ENCODE measurements at places on chromosomes 7 and 10. TPM values are rescaled to one million over a fixed set of nuclear protein-coding genes. Genes with fewer than 3 reads are reported as not detected.

The TUBB8 gene
- total RNA-seq = not detected

The PRLHR gene
- not detected for total RNA-seq

The PTF1A gene
- total RNA-seq = not detected

The APBB1IP gene
- total RNA-seq = 12.9 TPM

The GFRA1 gene
- 1.1 TPM for total RNA-seq

Measured in subcutaneous preadipocyte (primary cell).